ENCODE measurements at places on chromosomes 11 and 22.

DNA sequence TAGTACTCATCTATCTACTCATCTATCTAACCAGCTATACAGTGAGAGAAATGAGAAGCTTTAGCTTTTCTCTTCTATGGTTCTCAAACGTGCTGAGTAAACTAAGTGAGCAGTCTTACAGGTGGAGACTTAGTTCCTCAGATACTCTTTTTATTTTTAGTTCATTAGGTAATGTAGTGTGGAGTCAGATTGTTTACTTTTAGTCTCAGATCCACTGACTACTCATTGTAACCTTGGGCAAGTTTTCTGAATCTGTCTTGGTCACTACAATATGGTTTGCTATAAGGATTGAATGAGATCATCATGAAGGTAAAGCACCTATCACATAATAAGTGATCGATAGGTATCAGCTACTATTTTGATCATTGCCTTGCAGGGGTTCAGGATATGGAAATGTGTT is 160.1 kb downstream of the RAB38 start:
- no peak for DNase-seq

- no peak for DNase-seq
These were observed 10.5 kb upstream of the RPS19BP1 start for GRCh38 chr22:39543095-39543494.

GRCh38 chr11:116691771-116692177 is 81.0 kb downstream of the BUD13 start:
- DNase-seq: no peak

DNA sequence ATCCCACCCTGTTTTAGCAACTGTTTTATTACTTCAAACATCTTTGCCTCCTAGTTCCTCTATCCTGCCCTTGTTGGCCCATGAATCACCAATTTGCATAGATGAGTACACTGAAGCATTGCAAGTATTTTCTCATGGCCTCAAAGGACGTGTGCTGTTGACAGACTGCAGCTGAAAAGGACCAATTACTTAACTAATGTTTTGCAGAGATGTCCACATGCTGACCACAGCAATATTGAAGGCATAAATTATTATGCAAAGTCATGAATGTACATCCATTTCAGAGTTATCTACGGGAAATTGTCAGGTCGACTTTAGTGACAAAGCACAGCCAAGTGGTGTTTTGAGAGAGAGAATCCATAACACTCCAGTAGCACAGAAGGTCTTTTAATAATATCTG is 64.8 kb downstream of the CADM1 start:
- peak; percentile 42 for DNase-seq

- no peak for DNase-seq
These were observed 1.1 kb downstream of the TIMM10B start for GRCh38 chr11:6482441-6482840.

DNA sequence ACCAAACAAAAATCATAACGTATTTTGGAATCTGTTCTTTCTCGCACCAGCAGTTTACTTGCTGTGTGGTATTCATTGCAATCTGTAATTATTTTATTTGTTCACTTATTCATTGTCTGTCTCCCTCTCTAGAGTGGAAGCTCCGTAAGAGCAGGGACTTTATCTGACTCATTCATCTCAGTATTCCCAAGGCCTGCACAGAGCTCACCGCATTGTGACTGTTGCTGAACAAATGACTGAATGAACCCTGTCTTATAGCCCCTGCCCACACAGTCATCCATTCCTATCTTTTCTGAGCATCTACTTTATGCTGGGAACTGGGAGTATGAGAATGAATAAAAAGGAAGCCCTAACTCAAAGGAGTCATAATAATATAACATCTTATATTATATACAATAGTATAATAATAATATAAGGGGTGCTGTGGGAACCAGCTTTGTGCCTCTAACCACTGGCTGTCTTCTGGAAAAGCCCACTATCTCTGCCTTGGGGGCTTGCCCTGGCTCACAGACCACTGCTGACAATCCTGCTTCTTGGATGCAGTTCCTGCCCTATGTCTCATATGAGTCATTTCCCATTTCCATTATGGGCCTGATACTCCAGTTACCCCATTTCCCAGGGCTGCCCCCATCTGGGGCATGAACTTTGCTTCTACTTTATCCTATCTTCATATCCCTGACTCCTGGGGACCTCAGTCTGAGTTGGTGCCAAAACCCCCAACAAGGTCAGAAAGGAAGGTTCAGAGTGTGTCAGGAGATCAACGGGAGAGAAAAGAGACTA is 11.0 kb downstream of the XRRA1 start:
- DNase-seq: no peak

GRCh38 chr22:27086080-27087044 is 429.0 kb downstream of the MIAT start:
- no peak for DNase-seq

All from SK-N-DZ (cell line).